ENCODE measurements at places on chromosomes 7 and 10. TPM values are rescaled to one million over a fixed set of nuclear protein-coding genes. Genes with fewer than 3 reads are reported as not detected.

ARHGAP12 gene
- polyA plus RNA-seq = 45.5 TPM

FEZF1 gene
- polyA plus RNA-seq = not detected

DDX56 gene
- 63.1 TPM for polyA plus RNA-seq

NEBL gene
- 21.5 TPM for polyA plus RNA-seq

TBX20 gene
- not detected for polyA plus RNA-seq

- DNase-seq = no peak
Observed at GRCh38 chr10:87618566-87619423, 40.9 kb upstream of the PAPSS2 start.

- no peak for DNase-seq
Observed at GRCh38 chr7:131157530-131158243, 170.0 kb upstream of the MKLN1 start.

C7orf57 gene
- 2.6 TPM for polyA plus RNA-seq

GRM8 gene
- polyA plus RNA-seq = 0.18 TPM

BMPER gene
- polyA plus RNA-seq = 38.7 TPM

DNA sequence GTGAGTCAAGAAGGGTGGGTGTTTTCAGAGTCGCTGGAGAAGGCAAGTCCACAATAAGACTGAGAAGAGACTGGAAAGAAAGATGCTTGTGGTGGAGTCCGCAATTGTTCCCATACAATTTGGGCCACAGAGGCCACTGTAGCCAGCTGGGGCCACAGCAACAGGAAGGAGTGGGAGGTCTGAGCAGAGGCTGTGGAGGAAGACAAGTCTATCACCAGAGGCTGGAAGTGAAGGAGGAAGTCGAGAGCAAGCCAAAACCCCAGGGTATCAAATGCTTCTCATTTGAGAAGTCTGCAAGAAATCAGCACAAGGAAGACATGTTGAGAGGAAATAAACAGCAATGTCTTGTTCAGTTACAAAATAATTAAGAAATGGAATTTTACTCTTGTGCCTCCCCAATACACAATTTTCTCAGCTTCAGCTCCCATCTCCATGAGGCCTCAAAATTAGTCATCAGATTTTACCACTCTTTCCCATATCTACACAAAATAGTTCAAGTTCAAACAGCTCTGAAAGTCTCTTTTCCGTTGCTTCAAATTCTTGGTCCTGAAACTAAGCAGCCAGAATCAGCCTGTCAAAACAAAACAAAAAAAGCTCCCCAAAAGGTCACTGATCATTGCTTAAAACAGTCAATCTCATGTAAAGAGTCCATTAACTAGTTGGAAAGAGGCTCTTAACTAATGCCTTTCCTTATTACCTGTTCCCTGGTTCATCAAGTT, 31.6 kb downstream of the SLC16A12 start:
- no peak for DNase-seq

C1GALT1 gene
- 13.6 TPM for polyA plus RNA-seq

MYOF gene
- 44.5 TPM for polyA plus RNA-seq

- DNase-seq = no peak
Observed at GRCh38 chr7:140165422-140165821, 11.4 kb downstream of the KDM7A start.

PRTFDC1 gene
- polyA plus RNA-seq = 74.2 TPM

DNA sequence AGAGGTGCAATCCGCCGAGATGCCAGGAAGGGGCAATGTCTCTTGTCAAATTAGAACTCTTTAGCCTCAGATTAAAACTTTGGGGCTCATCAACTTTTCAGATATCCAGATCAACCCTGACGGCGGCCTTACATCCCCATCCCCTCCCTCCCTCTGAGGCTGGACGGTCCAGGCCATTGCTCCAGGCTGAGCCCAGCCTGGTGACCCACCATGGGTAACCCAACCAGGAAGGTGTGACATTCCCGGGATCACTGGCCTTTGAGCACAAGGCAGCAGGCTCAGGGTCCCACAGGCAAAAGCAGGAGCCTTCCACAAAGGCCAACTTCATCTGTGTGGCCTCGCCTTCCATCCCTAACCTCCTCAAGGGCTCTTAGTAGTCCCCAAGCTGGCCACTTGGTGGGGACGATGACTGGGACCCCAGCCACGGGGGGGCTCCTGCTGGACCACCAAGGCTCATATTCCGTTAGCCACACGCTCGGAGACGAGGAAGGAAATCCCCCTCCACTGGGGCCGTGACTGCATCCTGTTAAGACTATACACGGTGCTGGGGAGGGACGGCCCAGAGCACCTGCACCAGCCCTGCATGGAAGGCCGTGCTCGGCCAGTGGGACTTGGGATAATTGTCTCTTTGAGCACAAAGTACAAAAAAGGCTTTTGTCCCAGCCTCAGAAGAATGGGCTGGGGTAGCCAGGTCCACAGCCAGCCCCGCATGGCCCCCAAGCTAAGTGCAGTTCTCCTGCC, 62.8 kb downstream of the ZRANB1 start:
- no peak for DNase-seq

GRCh38 chr7:116731445-116732335, 59.7 kb downstream of the MET start:
- DNase-seq = no peak

NEUROG3 gene
- polyA plus RNA-seq = 0.17 TPM

DNA sequence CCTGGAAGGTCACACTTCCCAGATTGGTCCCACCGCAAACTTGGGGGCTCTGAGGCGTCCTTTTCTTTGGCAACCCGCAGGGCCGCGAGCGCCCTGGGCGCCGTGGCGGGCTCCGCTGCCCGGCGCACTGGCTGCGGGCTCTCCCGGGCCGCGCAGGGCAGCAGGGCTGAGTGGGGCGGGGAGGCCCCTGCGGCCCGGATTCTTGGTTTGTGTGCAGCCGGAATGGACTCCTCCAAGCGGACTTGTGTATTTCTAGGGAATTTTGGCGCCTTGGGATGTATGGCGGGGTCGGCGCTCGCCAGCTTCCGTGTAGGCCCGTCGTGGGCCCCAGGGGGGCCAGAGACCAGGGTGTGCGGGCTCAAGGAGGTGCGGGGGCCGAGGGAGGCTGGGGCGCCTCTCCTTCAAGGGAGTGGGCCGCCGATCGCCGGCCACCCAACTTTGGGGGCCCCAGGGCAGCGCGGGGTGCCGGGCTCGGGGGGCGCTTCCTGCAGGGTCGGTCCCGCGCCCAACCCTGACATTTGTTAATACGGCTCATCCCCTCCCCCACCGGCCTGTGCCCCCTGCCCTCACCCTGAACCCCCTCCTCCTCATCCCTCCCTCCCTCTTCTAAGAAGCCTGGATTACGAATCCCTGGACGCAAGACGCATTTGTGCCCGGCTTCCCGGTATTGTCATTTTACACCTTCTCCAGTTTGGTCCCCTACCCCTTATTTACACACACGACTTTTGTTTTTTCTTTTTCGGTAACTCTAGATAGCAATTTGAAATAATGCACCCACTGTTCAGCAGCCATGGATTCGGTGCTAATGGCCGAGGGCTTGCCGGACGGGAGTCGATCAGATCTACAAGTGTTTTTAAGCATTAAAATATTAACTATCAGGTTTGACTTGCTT, 2.5 kb downstream of the TCF7L2 start:
- DNase-seq = peak; percentile 23

GRCh38 chr10:63522995-63523394, 1.8 kb downstream of the REEP3 start:
- DNase-seq = no peak

OLAH gene
- 0.45 TPM for polyA plus RNA-seq

SGCE gene
- 78.5 TPM for polyA plus RNA-seq

GRCh38 chr7:151209588-151209987, 700 bp downstream of the H2BK1 start:
- DNase-seq = no peak

DENND2A gene
- 41.1 TPM for polyA plus RNA-seq

DNA sequence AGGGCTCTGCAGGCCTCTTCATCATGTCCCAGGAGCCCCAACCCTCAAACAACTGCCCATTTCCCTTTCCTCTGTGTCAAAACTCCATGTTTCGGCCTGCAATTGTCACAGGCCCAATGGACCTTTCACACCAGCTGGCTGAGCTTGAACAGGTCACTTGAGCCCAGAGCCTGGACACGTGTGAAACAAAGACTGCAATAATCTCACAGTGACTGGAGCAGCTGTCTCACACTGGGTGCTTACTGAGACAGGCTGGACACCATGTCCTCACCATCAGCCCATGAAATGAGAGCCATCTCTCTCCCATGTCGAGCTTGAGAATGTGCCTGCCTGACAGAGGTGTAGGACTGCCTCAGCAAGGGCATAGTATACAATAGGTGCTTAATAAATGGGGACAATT, 19.5 kb upstream of the EIF5AL1 start:
- no peak for DNase-seq

MEPCE gene
- 51.2 TPM for polyA plus RNA-seq

DNA sequence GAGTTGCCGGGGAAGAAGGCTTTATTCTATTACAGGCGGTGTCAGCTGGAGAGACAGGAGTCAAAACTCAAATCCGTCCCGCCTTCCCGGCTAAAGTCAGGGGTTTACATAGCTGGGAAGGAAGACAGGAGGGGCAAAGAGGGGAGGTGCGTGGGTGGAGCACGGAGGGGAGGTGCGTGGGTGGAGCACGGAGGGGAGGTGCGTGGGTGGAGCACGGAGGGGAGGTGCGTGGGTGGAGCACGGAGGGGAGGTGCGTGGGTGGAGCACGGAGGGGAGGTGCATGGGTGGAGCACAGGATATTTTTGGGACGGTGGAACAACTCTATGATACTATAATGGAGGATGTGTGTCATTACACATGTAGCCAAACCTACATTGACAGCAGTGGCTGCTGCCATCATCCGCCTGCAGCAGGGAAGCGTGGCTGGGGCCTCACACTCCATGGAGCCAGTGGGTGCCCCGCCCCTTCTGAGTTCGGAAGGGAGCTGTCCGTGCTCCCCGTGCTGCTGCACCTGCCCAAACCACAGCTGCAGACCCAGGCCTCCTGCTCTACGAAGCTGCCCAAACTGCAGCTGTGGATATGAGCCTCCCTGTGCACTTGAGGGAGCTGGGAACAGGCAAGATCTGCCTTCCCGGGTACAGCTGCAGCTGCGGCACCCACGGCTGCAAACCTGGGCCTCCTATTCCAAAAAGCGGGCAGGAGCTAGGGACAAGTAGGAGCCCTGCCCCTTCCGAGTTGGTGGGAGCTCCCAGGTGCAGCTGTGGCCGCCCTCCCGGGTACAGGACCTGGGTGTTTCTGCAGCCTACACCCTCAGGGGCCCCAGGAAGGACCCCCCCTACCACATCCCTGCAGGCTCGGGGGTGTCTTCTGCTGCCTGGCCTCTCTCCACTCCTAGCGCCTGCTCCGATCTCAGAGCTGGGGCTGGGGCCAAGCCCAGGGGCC, 119.4 kb downstream of the DYNC2I1 start:
- no peak for DNase-seq

LAMB4 gene
- 0.29 TPM for polyA plus RNA-seq

DNA sequence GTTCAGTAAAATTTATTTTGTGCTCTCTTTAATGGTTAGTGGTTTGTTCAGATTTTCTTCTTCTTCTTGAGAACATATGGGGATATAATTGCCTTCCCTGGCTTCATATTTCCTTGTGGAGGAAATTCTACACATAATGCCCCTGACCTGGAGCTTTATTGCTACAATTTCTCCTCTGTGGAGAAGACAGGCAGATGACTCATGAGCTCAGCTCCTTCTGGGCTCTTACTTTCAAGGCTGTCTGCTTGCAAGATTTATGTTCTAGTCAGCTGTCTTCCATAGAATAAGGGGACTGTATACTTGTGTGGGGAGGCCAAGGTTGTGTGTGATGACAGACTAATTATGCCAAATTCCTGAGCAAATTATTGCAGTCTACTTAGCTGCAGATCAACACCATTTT, 1.6 kb downstream of the LRRD1 start:
- DNase-seq = no peak

GRCh38 chr7:155729847-155730246, 82.4 kb downstream of the SHH start:
- no peak for DNase-seq

DNA sequence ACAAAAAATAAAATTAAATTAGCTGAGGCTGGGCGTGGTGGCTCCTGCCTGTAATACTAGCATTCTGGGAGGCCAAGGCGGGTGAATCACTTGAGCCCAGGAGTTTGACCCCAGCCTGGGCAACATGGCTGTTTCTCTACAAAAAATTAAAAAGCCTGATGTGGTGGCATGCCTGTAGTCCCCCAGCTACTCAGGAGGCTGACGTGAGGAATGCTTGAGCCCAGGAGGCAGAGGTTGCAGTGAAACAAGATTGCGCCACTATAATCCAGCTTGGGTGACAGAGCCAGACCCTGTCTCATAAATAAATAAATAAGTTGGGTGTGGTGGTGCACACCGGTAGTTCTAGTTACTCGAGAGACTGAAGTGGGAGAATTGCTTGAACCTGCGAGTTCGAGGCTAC, 65.1 kb downstream of the GNA12 start:
- DNase-seq = no peak

PRSS37 gene
- polyA plus RNA-seq = 1.6 TPM

DNA sequence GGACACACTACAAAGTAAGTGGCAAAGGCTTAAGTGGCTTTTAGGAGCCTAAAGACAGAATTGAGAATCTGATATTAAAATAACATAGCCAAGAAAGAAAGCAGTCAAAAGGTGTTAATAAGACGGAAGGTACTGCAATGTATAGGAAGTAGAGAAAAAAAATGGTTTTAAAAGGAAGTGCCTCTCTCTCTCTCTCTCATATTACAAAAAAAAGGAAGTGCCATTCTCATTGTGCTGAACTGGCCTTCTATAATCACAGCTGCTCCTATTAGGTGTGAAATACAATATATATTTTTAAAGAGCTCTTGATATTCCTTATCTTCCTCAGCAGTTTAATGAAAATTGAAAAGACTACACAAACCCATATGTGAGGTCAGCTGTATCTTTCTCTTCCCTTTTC, 199.4 kb upstream of the NPVF start:
- DNase-seq = no peak

DNA sequence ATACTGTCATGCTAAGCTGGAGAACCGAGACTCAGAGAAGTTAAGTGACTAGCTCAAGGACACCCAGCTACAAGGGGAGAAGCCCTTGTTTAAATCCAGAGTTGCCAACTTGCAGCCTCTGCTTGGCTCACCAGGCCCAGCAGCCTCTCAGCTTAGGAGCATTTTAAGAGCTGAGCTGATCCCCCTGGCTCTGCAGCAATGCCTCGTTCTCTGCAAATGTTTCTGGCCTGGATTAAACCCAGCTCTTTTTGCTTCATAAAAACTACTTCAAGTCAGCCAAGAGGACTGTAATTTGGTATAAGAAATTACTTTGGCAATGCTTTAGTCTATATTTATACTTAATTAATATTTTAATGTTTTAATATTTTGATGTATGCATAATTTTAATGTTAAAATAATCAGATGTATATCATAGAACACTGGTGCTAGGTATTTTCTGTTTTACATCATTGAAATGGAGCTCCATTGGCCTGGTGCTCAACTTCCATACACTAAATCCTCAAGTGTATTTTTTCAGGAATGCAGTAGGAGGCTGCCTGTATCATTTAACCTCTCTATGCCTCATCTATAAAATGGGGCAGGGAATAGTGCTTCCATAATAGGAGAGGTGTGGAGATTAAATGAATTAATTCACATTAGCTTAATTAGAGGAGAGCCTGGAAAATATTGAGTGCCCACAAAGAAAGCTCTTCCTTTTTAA, 184.2 kb downstream of the EMX2 start:
- DNase-seq = no peak

CDH23 gene
- polyA plus RNA-seq = 2.3 TPM

DNA sequence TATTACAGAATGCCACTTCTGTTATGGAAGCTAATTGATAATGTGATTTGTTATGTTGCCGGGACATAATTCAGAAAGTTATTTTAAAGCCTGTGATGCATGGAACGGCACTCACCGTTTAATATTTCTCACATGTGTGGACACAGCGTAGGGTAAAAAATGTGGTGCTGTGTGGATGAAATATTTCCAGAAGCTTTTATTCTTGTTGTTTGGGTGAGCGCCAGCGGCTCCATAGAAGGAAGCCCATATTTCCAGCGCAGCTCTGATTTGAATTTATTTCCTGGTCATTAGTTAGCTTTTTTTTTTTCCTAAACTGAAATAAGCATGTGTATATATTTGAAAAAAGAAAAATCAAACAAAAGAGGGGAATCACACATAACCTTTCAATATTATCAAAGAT, 20.2 kb upstream of the NKX6-2 start:
- DNase-seq = no peak
